ENCODE measurements at places on chromosomes 6 and 20. TPM values are rescaled to one million over a fixed set of nuclear protein-coding genes. Genes with fewer than 3 reads are reported as not detected.

- peaks cover 4% of the 10 kb centered on the region for H3K4me1 ChIP-seq
- H3K36me3 ChIP-seq: no peaks in the 10 kb centered on the region
- no peak overlapping the region for H3K27ac ChIP-seq
- no peak overlapping the region for H3K4me3 ChIP-seq
Measured at GRCh38 chr6:25165177-25165576, 114.0 kb upstream of the CARMIL1 start.

DNA sequence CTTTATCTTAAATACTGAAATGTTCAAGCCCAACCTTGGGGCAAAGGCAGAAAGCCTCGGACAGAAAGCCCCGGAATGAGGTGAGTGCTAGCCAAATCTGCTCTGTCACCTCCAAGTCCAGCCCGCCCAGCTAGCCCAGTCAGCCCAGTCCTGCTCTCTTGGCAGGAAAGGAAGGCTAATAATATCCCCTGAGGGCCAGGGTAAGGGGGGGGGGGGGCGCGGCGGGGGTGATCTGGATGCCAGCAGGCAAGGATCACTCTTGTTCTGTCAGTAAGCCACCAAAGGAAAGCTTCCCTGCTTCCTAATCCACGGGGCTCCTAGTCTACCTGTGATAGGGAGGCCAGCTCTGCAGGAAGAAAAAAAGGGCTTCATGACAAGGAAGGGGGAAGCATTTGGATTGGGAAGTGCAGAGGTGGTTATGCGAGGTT is 1.1 kb downstream of the NDRG3 start:
- peak; percentile 54 for DNase-seq
- H3K36me3 ChIP-seq: no peaks in the 10 kb centered on the region
- no peak overlapping the region for H3K27ac ChIP-seq
- no peaks in the 10 kb centered on the region for H3K27me3 ChIP-seq
- peak overlapping the region; percentile 79 for H3K4me3 ChIP-seq

DNA sequence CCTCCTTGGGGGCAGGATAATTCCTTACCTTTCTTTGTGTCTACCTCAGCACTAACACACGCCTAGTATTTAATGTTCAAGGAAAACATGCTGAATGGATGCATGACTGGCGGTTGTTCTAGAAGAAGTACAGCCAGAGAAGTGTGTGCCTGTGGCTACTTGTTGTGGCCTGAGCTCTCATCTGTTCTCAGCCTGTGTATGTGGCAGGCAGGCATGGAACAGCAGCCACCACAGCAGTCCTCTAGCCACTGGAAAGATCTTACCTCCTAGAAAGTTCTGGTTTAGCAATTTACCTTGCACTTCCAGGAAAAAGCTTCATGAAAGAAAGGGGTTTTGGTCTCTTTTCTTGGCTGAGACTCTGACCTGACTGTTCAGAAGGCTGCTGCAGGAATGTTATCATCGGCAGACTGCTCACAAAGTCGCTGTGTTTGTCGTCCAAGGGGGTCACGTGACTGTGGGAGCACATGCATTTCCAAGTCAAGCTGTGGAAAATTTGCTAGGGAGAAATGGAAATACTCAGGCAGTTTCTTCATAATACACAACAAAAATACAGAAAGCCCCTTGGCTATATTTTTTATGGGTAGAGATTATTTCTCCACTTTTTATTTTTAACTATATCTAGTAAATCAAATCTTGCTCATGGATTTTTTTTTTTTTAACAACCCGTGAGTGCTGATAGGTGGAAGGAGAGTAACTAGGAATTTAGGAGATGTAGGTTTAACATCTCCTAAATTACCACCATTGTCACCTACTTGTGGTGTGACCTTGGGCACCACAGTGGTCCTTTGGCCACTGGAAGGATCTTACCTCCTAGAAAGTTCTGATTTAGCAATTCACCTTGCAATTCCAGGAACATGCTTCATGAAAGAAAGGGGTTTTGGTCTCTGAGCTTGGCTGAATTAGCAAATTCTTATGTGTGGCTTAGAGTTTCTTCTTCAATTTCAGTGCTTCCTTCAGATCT is 110.8 kb upstream of the GPR6 start:
- H3K4me3 ChIP-seq: no peak overlapping the region
- H3K36me3 ChIP-seq: no peaks in the 10 kb centered on the region
- no peaks in the 10 kb centered on the region for H3K27me3 ChIP-seq
- DNase-seq: peak; percentile 39
- H3K4me1 ChIP-seq: no peaks in the 10 kb centered on the region

GRCh38 chr6:68710496-68710895 is 75.4 kb downstream of the ADGRB3 start:
- H3K36me3 ChIP-seq: no peaks in the 10 kb centered on the region
- no peaks in the 10 kb centered on the region for H3K27me3 ChIP-seq
- H3K27ac ChIP-seq: no peak overlapping the region
- H3K4me1 ChIP-seq: no peaks in the 10 kb centered on the region
- DNase-seq: no peak
- no peak overlapping the region for H3K4me3 ChIP-seq

- DNase-seq: no peak
- H3K36me3 ChIP-seq: no peaks in the 10 kb centered on the region
- no peaks in the 10 kb centered on the region for H3K27me3 ChIP-seq
- H3K4me1 ChIP-seq: no peaks in the 10 kb centered on the region
- H3K27ac ChIP-seq: no peak overlapping the region
- no peak overlapping the region for H3K4me3 ChIP-seq
Measured at GRCh38 chr20:24018796-24019195, 30.2 kb upstream of the GGTLC1 start.

DNA sequence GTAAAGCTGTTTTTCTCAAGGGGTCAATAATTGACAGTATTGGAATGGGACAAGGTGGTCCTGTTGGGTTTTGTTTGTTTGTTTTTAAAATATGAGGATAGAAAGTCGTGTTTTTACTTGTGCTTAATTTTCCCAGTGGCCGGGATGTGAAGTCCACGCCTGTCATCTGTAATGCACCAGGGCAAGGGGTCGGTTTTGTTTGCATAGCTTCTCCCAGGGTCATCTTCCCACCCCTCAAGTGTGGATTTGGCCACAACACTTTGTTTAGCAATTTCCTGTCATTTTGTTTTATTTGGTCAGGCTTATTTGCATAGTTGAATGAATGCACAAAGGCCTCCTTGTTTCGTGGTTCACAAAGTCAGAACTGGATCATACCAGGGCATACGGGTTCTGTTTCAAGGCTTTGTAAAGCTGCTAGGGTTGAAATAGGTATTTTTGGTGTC is 29.8 kb downstream of the SYNJ2 start:
- H3K36me3 ChIP-seq: no peaks in the 10 kb centered on the region
- H3K4me1 ChIP-seq: peaks cover 29% of the 10 kb centered on the region

- H3K27ac ChIP-seq: no peak overlapping the region
- no peaks in the 10 kb centered on the region for H3K36me3 ChIP-seq
- DNase-seq: no peak
- no peak overlapping the region for H3K4me3 ChIP-seq
- peaks cover 7% of the 10 kb centered on the region for H3K27me3 ChIP-seq
Measured at GRCh38 chr20:23346002-23346401, 4.6 kb upstream of the NXT1 start.

- H3K4me3 ChIP-seq: no peak overlapping the region
- no peaks in the 10 kb centered on the region for H3K4me1 ChIP-seq
- H3K36me3 ChIP-seq: peaks cover 3% of the 10 kb centered on the region
- no peak overlapping the region for H3K27ac ChIP-seq
Measured at GRCh38 chr20:3364323-3365013, 43.0 kb downstream of the DNAAF9 start.

DNA sequence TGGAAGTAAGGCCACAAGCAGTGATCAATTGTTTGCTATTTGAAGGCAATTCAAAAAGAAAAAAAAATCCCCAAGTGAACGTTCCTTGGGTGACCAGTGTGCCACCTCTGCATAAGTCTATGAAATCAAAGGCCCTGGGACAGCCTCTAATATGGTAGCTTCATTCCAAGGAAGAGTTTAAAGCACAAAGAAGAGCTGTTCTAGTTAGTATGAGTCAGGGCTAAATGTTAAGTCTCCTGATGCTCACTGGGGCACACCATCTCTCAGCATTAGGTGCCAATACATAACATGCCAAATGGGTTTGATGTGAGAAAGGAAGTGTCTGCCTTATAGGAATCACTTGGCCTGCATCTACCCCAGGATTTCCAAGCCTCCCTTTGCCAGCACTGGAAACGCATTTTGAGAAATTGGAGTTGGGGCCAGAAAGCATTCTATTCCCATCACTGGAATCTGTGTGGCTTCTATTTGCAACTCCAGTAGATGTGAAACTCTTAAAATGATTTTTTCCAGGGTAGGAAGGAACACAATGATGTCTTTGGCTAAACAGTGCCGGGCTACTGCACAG is 13.0 kb downstream of the UNC5CL start:
- no peak overlapping the region for H3K27ac ChIP-seq
- DNase-seq: no peak
- H3K36me3 ChIP-seq: no peaks in the 10 kb centered on the region
- peaks cover 6% of the 10 kb centered on the region for H3K4me1 ChIP-seq
- H3K27me3 ChIP-seq: no peaks in the 10 kb centered on the region
- H3K4me3 ChIP-seq: no peak overlapping the region

The TBXT gene
- total RNA-seq: not detected

GRCh38 chr6:19697744-19698290 is 139.4 kb upstream of the ID4 start:
- H3K4me3 ChIP-seq: no peak overlapping the region
- H3K36me3 ChIP-seq: no peaks in the 10 kb centered on the region
